ENCODE measurements at places on chromosomes 11 and 22.
A peak's percentile ranks its signal among the peaks of the same experiment; 100 is the strongest.

- peak; percentile 48 for DNase-seq
Observed at GRCh38 chr11:100719809-100720221, 32.7 kb downstream of the ARHGAP42 start.

DNA sequence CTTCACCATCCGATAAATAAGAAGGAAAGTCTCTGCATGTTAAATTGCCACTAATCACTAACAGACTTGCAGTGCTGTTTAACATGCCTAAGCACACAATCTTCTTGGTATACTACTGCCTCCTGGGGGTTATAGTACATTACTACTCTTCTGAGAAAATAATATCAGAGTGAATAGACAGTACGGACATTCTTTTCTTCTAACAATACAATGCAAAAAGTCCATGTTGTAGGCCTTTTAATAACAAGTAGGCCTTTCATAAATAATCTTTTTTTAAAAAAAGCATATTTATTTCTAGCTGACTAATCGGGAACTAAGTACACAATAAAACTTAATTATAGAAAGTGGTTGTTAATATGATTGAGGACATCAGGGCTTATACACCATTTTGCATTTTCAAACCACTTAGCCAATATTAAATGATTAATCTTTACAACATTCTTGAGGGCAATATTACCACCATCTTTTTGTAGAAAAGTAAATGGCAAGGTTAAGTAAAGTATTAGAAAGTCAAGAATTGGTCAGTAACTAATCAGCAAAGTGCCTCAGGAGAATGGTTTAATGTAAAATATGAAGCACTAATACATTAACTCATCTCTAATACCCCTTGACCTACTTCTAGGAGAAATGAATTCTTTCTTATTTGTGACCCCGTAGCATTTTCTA is 84.7 kb downstream of the TTC28 start:
- DNase-seq, result peak; percentile 29

DNA sequence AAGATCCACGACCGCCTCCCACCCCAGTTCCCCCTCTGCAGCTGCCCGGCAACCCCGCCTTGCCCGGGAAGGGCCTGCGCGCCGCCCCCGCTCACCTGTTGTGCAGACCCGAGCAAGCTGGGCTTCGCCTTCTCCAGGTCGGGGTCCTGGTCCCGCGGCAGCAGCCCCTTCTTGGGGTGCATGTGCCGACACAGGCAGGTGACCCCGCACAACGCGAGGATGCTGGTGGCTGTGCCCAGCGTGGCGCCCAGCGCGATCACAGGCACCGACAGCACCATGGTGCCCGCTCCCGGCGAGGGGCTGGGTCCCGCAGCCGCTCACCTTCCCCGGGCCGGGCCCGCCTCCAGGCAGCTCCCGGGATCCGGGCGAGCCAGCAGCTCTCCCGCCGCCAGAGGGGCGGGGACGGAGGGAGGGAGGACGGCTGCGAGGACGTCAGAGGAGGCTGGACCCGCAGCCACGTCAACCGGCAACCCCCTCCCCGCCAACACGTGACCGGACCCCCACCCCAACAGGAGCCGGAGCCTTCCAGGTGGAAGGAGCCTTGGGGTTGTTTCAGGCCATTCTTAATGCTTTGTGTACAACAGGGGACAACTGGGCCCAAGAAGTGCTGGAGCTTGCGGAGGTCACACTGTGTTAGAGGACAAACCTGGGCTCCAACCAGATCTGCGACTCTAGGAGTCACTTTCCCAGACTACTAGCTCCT is at the start of gene SYT13:
SYT13 (minus strand) TSS at position 412 of the 703 bp plus-strand sequence; CDS start at position 278, 134 bp downstream.
- DNase-seq, result no peak

GRCh38 chr11:76219243-76219642 is 12.9 kb upstream of the WNT11 start:
- no peak for DNase-seq

GRCh38 chr11:121444526-121444925 is 7.6 kb upstream of the SORL1 start:
- DNase-seq, result no peak

GRCh38 chr22:32612834-32613233 is 138.2 kb downstream of the FBXO7 start:
- DNase-seq, result no peak

GRCh38 chr11:109856928-109857327 is 236.3 kb upstream of the ZC3H12C start:
- DNase-seq, result no peak

DNA sequence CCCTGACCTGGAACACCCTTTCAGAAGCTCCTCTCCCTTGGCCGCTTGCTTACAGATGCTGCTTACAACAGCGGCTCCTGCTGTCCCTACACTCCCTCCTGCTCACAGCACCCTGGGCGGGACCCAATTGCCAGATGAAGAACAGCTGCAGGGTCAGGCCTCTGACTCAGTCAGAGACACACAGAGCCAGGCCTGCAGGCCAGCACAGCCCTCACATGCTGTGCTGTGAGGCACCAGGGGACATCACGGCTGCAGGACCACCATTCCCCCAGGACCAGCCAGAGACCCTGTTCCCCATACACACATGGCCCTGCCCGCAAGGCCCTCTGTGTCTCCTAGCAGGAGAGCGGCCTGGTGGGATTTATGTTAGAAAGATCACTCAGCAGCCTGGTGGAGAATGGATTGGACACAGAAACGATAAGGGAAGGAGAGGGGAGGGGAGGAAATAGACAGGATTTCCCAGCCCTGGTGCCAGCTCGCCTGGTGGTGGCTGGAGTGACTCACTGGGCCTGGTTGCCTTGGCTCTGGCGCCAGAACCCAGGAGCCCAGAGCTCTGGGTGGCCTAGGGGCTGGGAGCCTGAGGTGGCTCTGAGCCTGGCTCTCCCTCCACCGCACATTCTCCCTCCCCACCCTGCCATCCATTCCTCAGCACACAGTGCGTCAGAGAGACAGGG is 6.7 kb downstream of the CAPN5 start:
- peak; percentile 64 for DNase-seq

DNA sequence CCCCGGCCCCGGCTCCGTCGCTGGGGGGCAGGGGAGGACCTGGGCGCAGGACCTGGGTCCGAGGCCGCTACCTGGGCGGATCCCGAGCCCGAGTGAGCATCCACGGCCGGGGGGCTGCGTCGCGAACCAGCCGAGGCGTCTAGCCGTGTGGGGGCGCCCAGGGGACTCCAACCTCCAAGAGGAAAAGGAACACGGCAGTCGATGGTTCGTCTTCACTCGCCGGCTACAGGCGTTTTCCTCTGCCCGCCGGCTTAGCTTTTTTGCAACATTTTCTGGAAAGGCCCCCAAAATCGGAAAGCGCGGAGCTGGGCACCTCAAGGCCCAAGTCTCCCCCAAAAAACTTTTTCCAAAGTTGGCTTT is 666 bp downstream of the PDGFB start:
- DNase-seq, result no peak

DNA sequence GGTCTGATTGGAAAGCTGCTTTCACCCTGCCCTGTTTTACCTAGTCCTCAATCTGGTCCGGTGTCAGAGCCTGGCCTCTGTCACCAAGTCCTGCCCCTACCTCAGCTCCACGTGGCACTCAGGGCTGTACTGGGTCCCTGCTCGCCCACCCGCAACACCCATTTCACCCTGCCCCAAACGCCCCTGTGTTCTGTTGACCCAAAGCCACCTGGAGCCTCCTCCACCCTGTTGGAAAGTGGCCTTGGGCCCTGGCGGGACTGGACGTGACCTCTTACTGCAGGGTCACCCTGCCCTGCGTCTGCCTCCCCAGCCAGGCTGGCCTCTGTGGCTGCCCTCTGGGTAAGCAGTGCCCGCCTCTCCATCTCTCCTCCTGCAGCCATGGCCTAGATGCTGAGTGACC is 21.5 kb upstream of the BRSK2 start:
- DNase-seq, result no peak

DNA sequence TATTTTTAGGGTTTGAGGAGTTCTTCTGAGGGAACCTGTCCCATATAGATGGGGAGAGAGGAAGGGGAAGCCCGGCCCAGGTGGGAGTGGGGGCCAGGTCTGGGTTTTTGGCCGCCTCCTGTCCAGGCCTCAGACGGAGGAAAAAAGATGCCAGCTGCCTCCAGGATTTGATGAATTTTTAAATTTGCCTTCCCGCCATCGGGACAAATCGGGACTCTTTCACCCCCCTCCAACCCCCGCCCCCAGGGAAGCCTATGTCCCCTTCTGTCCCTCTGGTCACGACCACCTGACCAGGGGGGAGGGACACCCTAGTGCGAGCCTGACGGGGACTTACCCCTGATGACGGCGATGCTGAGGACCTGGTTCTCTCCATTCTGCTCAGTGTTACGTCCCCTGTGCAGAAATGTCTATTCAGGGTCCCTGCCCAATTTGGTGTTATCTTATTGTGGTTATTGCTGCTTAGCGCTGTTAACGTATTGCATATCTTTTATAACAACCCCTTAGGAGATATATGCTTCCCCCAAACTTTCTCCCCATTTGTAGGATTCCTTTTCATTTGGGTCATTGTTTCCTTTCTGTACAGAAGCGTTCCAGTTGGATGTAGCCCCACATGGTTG is 115.9 kb upstream of the GRK3 start:
- no peak for DNase-seq

DNA sequence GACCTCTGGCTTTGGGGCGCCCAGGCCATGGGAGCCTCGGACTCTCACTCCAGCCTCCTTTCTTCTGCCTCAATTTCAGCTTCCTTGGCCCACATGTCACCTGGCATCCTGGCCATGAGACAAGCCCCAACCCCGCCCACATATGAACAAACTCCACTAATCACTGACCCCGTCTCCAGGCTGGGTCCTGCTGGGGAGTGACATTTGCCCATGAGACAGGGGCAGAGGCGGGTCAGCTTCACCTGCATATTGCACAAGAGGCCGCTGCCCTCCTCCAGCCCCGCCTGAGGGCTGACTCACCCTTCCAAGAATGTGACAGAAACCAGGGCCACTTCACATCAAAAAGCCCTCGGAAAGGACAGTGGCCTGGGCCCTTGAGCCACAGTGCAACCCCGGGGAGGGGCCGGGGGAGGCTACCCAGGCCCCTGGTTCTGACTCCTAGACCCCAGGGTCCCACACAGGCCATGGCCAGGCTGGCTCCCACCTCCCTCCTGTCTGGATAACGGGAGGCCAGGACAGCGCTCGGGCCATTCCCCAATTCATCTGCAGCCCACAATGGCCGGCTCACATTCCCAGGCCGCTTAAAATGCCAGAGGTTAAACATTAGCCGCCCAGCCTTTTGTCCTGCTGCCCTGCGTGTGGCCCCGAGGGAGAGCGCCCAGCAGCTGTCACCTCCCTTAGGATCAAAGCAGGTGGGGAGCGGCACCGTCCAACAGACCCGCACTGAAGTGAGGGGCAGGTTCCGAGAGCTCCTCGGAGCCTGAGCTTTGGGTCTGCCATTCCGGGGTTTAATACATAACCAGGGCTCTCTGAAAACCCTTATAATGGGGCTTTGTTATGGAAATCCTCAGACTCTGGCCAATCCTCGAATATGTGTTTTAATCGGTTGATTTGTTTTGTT is 42.3 kb downstream of the TRMU start:
- DNase-seq, result no peak

DNA sequence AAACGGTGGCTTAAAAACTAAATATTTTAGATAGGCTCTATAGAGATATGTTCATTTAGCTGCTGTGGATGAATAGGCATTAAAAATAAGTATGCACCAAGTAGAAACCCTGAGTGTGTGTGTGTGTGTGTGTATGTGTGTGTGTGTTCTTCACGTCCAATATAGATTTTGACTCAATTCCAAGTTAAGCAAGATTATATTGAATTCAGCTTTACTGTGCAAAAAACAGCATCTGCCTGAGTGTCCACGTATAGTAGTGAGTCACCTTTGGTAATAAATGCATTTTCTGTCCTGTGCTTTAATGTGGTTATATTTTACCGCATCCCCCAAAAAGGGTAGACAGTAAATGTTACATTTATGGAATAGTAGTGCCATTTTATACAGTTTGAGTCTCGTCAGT is 71.2 kb downstream of the PDHX start:
- DNase-seq, result no peak

GRCh38 chr11:129699711-129700304 is 115.8 kb upstream of the TMEM45B start:
- no peak for DNase-seq

- no peak for DNase-seq
Observed at GRCh38 chr11:125938418-125938817, 7.4 kb upstream of the VSIG10L2 start.

DNA sequence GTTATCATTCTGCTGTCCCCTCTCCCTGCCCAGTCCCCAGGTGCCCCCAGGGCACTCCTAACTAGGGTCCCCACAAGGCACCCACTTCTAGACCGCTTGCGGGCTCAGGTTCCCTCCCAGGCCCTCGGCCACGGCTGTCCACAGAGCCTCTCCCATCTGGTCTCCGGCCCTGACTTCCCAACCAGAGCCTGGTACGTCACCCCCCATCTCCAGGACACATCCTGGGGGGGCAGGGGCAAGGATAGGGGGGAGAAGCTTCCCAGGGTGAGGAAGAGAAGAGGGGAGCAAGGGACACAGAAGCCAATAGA is 457 bp downstream of the SSTR3 start:
- no peak for DNase-seq

- DNase-seq, result no peak
Observed at GRCh38 chr11:62499944-62500649, 46.5 kb downstream of the AHNAK start.

Measured in pulmonary artery endothelial cell (primary cell).